ENCODE measurements at places on chromosomes 6 and 20.

DNA sequence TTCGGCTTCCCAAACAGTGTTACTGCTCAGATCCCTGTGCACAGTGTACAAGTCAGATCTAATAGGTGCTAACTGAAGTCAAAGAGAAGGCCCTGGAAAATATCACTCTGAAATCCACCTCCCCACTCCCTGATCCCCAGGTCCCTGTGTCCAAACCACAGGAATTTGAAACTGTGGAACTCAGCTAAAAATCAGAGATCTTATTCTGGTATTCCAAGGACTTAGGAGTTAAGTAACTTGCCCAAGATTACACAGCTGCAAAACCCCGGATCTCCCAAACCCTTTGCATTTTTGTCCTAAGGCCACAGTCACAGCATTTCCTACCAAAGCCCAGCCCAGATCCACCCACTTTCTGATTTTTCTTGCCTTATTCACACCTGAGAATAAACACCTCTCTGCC is 32.3 kb upstream of the SLC23A2 start:
- no peak for DNase-seq

DNA sequence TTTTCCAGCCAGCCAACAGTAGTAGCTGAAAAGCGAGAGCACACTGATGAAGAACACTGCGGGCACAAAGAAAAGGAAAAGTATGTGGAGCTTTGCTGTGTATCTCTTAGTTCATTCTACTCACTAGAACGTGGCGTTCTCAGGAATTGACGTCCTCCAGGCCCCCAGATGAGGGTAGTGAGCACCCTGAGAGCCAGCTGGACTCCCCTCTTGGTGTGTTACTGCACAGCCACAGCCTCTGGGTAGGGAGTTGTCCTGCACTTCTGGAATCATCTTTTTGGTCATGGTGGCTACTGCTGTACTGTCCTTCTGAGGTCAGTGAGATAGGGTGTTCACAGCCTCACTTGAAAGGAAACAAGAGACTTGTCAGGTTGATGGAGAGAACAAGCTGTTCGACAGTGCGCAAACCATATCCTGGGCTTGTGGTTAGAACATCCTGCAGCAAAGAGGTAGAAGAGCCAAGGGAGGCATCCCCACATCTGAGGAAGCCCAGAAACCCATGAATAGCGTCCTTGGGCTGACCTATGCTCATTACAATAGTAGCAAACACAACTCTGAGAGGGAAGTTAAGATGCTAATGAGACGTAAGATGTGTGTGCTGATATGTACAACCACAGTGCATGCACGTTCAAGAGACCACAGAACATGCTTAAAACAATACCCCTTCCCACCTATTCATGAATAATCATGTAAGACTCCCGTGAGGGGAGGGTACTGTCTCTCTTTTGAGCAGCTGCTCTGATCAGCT is 14.6 kb upstream of the HLA-F start:
- DNase-seq: peak; percentile 38

- no peak for DNase-seq
Measured at GRCh38 chr6:118771253-118771652, 119.9 kb upstream of the CEP85L start.

- no peak for DNase-seq
Measured at GRCh38 chr6:31775184-31775583, 1.9 kb downstream of the VWA7 start.

DNA sequence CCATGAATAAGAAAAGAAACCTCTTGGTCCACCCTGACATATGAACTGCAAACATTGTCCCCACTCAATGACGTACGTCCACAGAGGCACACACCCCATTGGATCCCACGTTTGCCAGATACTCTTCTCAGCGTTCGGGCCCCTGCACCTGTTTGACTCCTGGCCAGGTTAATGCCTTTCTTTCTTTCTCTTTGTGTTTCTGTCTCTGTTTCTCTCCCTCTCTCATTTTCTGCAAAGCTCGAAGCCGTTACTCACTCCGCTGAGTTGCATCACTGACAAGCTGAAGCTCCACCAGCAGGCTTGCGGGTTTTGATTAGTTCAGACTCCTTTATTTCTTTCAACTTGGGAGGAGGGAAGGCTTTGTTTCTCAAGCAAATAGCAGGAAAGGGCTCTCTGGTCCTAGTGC is 135.5 kb upstream of the SUPT3H start:
- DNase-seq: no peak

- no peak for DNase-seq
Measured at GRCh38 chr6:135791441-135791840, 60.1 kb upstream of the PDE7B start.

- no peak for DNase-seq
Measured at GRCh38 chr6:156960525-156960924, 183.3 kb downstream of the ARID1B start.

- DNase-seq: no peak
Measured at GRCh38 chr6:138235693-138236092, 17.4 kb upstream of the PBOV1 start.

DNA sequence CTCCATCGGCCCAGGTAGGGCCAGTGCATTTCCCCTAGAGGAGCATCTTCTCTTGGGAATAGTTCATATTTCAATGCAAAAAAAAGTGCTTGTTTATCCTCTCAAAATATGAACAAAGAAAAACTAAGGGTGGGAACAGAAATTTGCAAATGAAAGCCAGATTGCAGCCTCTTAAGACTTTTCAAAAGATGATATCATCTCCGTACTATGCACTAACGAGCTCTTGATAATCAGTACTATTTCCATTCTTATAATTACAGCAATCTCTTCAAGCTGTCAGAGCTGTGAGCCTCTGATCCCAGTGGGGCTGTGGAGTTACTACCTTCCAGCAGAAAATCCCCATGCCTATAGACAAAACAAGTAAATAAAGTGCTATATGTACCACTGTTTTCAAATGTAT is 77.1 kb downstream of the SOD2 start:
- DNase-seq: no peak

DNA sequence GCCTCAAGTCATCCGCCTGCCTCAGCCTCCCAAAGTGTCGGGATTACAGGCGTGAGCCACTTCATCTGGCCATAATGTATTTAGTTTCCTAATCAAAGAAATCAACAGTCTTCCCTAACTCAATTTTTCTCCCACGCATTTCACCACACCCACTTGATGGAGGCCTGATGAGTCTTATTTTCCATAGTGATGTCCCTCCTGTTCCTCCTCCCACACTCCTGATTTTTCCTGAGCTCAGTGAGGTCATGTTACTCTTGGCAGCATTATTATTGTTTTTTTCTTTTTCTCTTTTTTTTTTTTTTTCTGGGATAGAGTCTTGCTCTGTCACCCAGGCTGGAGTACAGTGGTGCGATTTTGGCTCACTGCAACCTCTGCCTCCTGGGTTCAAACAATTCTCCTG is 8.9 kb downstream of the ABRACL start:
- no peak for DNase-seq

DNA sequence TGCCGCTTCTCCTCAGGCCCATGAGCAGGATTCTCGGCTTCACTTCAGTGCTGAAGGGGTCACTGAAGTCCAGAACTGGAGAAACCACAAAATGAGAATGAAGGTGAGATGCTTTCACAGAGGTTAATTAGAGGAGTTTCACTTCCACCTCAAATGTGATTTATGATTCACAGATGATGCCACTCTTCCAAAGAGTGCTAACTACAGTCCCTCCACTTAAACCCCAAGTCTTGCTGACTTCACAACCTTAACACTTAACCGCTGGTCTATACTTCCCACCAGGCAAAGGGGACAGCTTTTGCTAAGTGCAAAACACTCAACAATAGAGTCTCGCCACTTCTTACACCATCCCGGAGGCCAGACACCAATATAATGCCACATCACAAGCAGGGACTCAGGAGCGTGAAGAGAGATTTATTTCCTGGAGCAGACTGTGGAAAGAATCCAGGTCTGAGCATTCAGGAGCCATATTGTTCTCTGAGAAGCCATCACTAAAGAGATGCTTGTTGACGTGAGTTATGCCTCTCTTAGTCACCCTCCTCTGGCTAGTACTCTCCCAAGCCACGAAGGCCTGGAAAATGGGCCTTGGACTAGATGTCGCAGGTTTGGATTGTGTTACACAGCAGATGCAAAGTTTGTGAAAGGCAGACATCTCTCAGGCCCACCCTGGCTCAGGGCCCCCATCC is 24.4 kb downstream of the RRAGD start:
- DNase-seq: no peak

DNA sequence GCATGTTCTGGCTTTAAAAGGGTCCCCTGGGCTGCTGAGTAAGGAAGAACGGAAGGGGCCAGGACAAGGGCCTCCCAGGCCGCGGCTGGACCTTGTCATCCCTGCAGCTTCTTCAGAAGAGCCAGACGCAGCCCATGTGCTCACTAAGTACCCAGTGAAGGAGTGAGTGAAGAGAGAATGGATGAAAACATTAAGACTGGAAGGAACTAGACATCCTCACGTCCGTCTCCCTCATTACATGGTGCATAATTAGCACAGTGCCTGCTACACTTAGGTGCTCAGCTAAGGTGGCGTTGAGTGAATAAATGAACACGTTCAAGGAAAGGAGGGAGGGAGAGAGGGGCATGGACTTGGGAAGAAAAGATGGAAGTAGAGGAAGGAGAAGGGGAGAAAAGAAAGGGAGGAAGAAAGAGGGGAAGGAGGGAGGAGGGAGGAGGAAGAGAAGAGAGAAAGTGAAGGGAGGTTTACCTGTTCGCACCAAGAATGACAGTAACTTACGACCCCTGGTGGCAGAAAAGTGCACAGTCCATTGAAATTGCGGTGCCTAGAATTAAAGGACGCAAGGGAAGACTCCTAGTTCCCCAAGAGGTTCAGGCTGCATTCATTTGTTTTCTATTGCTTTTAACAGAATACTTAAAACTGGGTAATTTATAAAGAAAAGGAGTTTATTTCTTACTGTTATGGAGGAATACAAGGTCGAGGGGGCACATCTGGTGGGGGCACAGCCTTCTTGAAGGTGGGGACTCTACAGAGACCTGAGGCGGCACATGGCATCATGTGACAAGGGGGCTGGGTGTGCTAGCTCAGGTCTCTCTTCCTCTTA is 8.0 kb downstream of the TP53RK start:
- peak; percentile 36 for DNase-seq

GRCh38 chr6:119586250-119586882 is 236.8 kb upstream of the MAN1A1 start:
- DNase-seq: no peak

GRCh38 chr6:157148391-157149323 is 174.7 kb downstream of the TMEM242 start:
- no peak for DNase-seq

- DNase-seq: no peak
Measured at GRCh38 chr6:10451394-10451793, 36.5 kb upstream of the TFAP2A start.

DNA sequence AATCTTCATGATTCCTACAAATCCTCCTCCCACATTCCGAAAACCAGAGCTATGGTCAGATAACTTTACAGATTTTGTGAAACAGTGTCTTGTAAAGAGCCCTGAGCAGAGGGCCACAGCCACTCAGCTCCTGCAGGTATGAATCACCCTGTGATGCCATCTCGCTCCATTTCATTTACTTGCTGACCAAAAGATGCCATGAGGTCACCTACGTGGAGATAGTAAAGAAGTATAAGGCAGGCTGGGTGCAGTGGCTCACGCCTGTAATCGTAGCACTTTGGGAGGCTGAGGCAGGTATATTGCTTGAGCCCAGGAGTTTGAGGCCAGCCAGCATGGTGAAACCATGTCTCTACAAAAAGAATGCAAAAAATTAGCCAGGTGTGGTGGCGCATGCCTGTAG is 30.9 kb downstream of the STK4 start:
- no peak for DNase-seq

GRCh38 chr20:57180387-57180786 is 86.1 kb downstream of the BMP7 start:
- DNase-seq: no peak

GRCh38 chr6:146028851-146029572 is at the start of gene GRM1:
Gene GRM1 (plus strand): TSS chr6:146029062. CDS start chr6:146029518, 456 bp downstream.
- no peak for DNase-seq

- no peak for DNase-seq
Measured at GRCh38 chr6:70413992-70414494, 735 bp downstream of the FAM135A start.

DNA sequence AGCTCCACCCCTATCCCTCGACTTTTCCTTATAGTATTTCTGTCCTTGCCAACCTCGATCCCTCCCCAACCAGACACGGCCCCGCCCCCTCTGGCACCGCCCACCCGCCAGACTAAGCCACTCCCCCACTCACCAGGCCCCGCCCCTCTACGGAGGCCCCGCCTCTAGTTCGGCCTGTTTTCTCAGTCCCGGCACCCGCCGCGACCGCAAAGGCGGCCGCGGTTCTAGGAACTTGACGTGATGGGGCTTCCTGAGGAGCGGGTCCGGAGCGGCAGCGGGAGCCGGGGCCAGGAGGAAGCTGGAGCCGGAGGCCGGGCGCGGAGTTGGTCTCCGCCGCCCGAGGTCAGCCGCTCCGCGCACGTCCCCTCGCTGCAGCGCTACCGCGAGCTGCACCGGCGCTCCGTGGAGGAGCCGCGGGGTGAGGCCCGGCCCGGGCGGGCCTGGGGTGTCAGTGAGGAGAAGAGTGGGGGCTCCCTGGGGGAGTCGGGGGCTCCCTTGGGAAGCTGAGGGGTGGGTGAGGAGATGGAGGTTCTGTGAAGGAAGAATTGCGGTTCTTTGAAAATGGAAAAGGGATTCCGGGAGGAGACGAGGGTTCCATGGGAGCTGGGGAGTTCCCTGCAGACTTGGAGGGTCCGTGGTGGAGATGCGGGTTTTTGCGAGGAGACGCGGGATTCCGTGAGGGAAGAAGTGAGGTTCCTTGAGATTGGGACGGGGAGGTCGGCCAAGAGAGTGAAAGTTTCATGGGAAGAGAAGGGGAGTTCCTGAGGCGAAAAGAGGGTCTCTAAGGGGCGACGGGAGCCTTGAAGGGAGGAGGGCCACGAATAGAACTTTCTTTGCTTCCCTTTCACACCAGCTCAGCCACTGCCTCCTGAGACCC is at the start of gene ACSS2:
Gene ACSS2 (plus strand): TSS at position 207 of the 877 bp plus-strand sequence. CDS start 34 bp downstream, at position 241.
- DNase-seq: peak; percentile 86

DNA sequence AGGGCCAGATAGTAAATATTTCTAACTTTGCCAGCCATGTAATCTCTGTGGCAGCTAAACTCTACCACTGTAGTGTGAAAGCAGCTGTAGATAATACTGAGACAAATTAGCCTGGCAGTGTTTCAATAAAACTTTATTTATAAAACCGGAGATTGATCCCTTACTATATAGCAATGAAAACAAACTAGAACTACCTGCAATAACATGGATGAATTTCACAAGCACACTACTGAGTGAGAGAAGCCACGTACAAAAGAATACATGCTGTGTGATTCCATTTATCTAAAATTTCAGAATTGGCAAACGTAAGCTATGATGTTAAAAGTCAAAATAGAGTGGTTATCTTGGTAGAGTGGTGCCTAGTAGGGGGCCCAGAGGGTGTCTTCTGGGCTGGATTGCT is 198.7 kb upstream of the SGK1 start:
- no peak for DNase-seq

GRCh38 chr6:6942831-6943230 is 164.9 kb upstream of the RREB1 start:
- DNase-seq: no peak
